ENCODE measurements at places on chromosomes 2 and 18.
A peak's percentile ranks its signal among the peaks of the same experiment; 100 is the strongest.

GRCh38 chr2:15974565-15975260 is 34.4 kb downstream of the MYCN start:
- no peak for DNase-seq

DNA sequence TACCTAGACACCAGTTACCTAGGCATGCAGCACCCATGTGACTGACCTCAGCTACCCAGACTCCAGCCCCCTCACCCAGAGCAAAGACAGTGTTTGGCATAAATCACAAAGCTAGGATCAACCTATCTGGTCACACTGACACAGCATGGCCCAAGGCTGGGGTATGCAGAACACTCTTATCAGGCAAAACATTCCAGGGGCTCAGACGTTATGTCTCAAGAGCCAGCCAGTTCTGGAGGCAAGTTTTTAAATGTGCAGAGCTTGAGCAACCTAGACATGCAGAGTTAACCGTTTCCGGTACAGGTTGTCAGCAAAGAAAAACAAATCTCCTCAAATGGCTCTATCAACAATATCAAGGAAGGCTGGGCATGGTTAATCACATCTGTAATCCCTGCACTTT is 92.8 kb downstream of the AP1S3 start:
- no peak for DNase-seq

GRCh38 chr2:214989187-214989586 is 149.2 kb downstream of the ABCA12 start:
- no peak for DNase-seq

GRCh38 chr2:127479219-127479825 is 47.0 kb downstream of the IWS1 start:
- peak; percentile 52 for DNase-seq

- no peak for DNase-seq
Measured at GRCh38 chr2:46067501-46068305, 229.5 kb upstream of the EPAS1 start.

- no peak for DNase-seq
Measured at GRCh38 chr2:110871637-110872036, 139.3 kb downstream of the ACOXL start.

DNA sequence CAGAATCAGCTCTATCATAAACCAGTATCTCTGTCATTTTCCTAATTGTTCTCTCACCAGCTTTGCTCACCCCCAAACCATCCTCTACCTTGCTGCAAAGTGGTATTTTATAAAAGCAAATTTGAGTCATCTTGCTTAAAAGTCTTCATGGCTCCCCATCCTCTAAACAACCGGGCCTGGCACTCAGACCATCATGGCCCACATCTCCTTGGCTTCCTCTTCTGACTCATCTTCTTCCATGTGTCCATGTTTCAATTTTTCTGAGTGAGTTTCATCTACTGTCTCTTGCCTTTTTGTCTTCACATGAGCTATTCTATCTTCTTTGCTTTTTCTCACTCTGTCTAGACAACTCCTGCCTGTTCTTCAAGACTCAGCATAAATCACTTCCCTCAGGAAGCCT is 58.6 kb downstream of the LHCGR start:
- no peak for DNase-seq

DNA sequence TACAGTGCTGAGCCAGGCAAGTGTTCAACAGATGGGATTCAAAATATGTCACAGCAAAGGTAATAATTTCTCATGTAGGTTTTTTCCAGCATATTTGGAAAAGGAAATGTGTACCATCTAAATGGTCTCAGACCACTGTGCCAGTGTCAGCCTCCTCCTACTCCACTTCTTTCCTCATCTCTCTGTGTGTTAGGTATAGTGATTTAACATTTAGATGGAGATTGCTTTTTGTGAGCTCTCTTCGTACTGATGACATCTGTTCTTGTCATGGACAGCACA is 80.9 kb upstream of the TSPYL6 start:
- no peak for DNase-seq

GRCh38 chr2:36582951-36583350 is 15.0 kb downstream of the FEZ2 start:
- no peak for DNase-seq

- DNase-seq, result no peak
Measured at GRCh38 chr2:234472155-234472554, 24.7 kb downstream of the ARL4C start.

DNA sequence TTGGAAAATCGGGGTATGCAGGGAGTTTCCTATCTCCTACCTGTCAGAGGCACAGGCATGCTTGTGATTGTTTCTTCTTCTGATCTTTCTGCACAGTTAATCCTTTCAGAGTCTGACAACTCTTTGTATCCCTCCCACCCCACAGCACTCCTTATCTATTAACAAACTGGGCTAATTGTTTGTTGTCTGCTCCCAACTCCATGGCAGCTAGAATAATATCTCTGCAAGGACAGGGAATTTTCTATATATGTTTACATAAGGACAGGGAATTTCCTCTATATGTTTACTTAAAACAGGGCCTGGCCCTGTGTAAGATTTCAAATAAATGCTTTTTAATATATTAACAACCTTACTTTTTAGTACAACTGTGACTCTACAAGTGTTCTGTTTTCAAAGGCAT is 36.0 kb upstream of the VRK2 start:
- DNase-seq, result no peak

- DNase-seq, result no peak
Measured at GRCh38 chr2:63894167-63894566, 52.5 kb downstream of the UGP2 start.

DNA sequence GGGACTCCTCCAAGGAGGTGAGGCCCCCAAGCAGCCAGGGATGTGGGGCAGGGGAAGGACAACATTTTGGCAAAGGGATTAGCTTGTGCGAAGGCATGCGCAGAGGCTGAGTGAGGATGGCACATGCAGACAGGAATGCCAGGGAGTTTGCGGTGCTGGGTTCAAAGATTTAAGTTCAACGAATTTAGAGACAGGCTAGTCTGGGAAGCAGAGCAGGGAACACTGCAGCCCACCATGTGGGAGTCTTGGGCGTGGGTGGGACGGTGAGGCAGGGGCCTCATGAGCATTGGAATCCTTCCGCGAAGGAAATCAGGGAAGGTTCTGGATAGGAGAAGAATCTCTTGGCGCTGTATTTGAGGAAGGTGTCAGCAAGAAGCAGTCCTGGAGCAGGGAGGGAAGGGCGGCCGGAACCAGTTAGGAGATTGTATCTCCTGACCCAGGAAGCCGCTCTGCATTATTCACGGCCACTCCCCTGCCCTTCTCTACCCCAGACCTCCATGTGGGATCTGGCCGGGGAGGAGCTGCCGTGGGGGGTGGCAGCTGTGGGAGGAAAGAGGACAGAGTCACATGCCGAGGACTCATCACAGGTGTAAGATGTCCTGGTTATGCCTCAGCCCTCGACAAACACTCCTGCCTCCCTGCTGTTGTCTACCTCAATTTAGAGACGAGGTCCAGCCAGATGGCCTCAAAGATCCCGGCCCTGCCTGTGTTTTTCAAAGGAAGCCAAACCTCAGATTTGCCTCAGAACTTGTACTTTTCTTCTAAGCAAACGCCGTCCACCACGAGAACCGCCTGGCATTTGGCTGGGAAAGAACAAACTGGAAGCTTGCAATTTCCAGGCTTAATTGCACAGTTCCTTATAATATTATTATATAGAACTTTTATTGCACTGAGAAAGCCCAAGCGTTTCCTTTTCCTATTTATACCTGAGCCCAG is 123.7 kb upstream of the SMAD2 start:
- no peak for DNase-seq

DNA sequence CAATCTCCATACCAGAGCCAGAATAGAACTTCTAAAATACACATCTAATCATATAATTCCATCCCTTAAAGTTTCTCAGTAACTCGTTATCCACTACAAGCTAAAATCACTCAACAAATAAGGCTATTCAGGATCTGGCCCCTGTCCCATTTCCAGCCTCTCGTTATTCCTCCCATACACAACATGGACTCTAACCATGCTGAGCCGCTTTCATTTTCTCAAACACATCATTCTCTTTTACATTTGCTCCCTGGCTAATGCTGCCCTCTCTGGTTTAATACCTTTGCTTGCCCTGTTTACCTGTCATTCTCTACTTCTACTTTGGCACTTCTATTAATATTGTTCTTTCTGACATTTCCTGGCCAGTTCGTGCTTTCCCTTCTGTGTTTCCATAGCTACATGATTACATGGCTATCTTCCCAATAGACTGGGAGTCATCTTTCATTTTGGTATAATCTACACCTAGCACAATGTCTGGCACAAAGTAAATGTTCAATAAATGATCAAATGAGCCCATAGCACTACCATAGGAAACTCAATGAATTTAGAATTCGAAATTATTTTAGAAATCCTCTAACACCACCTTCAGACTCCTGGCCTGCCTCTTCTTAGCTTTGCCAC is 163.6 kb upstream of the VRK2 start:
- DNase-seq, result no peak

- no peak for DNase-seq
Measured at GRCh38 chr18:73908323-73908722, 239.3 kb downstream of the FBXO15 start.

GRCh38 chr2:14944562-14945346 is 312.2 kb downstream of the LRATD1 start:
- no peak for DNase-seq

DNA sequence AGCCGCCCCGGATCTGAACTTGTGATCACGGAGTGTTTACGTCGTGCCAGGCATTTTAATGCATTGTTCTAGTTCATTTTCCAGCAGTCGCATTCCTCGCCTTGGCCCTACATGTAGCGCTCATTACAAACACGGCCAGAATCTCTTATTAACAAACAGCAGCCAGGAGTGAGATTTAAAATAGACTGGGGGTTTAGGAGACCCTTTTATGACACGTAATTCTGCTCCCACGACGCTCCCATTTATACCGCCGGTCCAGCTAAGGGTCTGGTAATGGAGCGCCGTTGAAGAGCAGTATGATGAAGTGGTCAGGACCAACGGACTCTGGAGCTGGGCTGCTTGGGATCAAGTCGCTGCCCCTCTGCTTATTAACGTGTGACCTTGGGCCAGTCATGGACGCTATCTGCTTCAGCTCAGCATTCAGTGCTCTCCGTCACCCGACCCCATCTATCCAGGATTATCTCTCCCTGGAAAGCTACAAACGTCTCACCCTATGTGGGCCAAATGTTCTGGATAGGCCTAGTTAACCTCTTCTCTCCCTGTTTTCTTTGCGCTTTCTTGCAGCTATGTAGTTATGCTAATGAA is 745 bp downstream of the MSH2 start:
- DNase-seq, result no peak

DNA sequence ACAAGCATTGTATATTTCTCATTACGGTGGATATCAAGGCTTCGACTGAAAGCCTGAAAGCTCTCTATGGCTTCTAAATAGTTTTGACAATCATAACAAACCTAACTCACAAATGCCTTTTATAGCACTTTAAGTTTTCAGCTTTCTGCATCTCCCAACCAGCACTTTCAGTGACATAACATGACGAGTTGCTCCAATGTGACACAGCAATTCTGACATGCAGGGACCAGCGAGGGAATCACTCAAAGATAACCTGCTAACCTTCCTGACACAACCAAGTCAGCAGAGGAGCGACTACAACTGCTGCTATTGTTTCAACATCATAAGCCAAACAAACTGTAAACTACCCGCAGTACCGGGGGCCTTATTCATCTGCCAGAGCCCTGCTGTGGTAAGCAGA is 95.7 kb upstream of the CDH20 start:
- DNase-seq, result no peak

GRCh38 chr2:196249860-196250259 is 78.5 kb upstream of the STK17B start:
- DNase-seq, result no peak

GRCh38 chr2:39881494-39881893 is 102.4 kb upstream of the THUMPD2 start:
- DNase-seq, result no peak

DNA sequence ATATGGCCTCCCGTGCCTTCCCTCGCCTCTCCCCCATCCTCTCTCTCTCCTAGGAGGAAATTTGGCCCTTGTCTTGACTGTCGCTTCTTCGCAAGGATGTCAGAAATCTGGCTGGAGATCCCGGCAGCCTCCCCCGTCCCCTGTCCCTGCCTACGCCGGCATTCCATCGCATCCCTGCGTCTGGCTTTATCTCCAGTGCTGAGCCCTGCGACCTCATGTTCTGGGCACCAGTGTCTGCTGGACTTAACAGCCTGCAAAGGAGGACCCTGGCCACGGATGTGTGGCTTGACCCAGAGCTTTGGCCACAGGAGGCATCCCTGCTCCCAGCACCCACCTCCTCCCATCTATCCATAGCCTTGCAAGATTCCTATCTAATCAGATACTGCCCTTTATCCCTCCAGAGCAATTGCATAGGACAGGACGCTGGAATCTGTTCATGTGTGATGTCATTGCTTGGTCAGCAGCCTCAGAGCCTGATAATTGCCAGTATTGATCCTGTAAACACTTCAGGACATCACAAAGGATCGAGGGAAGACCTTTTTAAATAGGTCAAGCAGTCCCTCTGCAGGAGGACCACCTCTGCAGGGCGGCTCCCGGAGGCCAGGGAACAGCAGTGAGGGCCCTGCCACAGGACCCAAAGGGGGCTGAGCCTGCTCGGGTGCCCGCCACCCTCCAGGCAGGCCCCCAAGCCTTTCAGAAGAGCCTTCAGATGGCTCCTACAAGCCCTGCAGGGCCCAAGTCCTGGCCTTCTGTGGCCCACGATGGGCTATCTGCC is 168.2 kb downstream of the TWIST2 start:
- DNase-seq, result no peak

- no peak for DNase-seq
Measured at GRCh38 chr2:161681046-161681445, 56.8 kb downstream of the SLC4A10 start.

- DNase-seq, result no peak
Measured at GRCh38 chr2:235025800-235026536, 74.2 kb downstream of the SH3BP4 start.

- DNase-seq, result peak; percentile 13
Measured at GRCh38 chr2:102662833-102663232, 43.5 kb downstream of the SLC9A2 start.

- no peak for DNase-seq
Measured at GRCh38 chr18:3898861-3899613, 449.1 kb downstream of the TGIF1 start.

GRCh38 chr18:77433076-77433475 is 183.4 kb downstream of the GALR1 start:
- DNase-seq, result no peak
